ENCODE measurements at places on chromosomes 12 and 14.

- no peak for DNase-seq
These were observed 9.6 kb upstream of the PLEK2 start for GRCh38 chr14:67421356-67422224.

DNA sequence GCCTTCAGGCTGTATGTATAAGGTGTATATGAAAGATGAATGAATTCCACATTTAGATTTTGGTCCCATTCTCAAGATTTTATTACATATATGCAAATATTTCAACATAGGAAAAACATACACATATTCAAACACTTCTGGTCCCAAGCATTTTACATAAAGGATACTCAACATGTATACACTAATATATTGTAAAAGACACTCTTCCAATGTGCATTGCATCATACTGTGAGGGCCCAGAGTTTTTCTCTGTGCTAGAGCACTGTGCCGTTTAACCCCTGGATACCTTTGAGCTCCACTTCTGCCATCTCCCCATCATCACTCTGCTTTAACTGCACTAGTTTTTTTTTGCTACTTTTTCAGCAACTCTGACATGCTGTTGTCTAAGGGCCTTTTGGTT lies 48.1 kb downstream of the ZDHHC17 start:
- DNase-seq: no peak

DNA sequence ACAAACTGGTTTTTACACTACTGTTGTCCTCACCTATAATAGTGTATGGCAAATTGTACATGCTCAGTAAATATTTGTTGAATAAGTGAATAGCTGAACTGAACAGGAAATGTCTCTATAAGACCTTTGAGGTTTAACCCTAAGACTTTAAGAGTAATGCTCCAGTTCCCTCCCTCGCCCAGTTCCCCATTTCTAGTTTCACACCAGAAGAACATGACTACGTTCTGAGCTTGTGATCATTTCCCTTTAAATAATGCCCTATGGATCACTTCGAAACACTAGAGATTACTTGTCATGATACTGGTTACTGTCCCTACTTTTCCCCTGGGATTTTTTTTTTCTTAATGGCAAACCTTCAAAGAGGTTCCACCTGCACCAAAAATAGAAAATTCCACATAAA lies 69.3 kb downstream of the PRKD1 start:
- no peak for DNase-seq

GRCh38 chr14:93987376-93987775 lies 9.7 kb upstream of the CCDC197 start:
- DNase-seq: no peak

GRCh38 chr12:25985316-25986175 lies 27.1 kb downstream of the RASSF8 start:
- DNase-seq: no peak

DNA sequence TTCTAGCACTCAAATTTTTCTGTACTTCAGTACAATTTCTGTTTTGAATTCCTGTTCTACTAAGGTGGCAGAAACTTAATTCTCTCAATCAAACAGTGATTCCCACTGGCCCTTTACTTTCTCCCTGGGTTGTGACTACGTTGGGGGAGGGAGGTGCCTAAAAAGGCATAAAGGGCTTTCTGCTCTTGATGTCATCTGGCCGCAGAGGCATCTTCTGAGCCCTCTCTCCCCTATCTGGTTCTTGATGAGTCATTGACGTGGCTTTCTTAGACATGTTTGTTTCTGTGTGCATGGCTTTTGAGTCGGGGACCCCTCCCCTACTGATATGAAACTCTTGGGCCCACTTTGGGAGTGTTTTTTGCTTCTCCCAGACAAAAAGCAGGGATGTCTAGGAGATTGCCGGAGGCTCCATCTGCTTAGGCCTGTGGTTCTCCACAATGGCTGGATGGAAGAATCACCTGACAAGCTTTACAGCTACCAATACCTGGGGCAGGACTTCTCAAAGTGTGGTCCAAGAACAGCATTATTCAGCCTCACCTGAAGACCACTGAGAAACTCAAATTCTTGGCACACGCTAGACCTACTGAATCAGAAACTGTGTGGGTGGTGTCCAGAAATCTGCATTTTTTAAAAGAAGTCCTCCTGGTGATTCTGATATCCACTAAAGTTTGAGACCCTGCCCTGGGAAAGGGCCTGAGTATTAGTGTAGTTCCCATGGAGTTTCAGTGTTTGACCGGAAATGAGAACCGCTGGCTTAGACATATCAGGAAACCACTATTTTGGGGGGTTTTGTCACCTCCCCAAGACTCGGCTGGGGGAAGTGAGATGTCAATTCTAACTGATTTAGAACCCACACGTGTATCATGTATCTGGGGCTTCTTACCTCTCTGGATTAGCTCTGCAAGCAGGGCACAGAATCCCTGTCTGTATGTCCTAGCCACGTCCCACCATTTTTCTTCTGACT lies 395.7 kb upstream of the PDE3A start:
- no peak for DNase-seq

- no peak for DNase-seq
These were observed 56.9 kb downstream of the IGF1 start for GRCh38 chr12:102423462-102423861.

Measured in stimulated activated CD8-positive, alpha-beta memory T cell treated with anti-CD3 and anti-CD28 coated beads, Interleukin-4, amount 100 ng/mL, for 4 hours (primary cell).